Urinary bladder (tissue), 4 donors: ENCODE measurements at places on chromosomes 3 and 15. TPM values are rescaled to one million over a fixed set of nuclear protein-coding genes. Genes with fewer than 3 reads are reported as not detected.

DNA sequence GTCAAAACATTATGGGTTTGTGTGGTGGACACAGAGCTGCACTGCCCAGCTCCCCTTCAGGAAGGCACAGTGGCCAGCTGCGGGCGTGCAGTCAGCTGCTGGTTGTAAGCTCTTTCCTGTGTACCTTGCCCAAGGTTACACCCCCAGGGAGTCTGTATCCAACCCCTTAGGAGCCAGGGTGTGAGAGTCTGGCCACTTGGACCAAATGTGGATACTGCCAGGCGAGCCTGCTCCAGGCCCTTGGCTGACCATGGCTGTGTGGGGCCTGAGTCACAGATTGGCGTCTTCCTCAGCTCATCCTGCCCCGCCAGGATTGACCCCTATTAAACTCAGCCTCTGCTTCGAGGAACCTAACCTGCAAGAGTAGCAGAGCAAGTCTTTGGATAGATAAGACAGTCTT lies 56.9 kb downstream of the ABHD5 start:
- DNase-seq = no peak

DNA sequence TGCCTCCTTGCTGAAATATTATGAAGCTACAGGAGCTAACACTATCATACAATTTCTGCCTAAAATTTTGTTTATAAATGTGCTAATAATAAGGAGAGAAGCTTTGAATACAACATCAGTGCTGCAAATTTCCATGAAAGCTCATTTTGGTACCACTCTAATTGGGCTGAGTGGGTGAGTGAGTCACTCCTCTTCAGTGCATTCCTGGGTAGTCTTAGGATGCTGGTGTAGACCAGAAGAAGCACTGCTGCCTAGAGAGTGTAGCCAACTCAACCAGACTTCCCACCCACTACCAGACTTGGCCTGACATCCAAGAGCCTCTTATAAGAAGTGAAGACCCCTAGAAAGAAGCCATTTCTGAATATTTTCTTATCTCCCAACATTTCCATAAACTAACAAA lies 32.5 kb upstream of the CCDC54 start:
- DNase-seq = no peak

DNA sequence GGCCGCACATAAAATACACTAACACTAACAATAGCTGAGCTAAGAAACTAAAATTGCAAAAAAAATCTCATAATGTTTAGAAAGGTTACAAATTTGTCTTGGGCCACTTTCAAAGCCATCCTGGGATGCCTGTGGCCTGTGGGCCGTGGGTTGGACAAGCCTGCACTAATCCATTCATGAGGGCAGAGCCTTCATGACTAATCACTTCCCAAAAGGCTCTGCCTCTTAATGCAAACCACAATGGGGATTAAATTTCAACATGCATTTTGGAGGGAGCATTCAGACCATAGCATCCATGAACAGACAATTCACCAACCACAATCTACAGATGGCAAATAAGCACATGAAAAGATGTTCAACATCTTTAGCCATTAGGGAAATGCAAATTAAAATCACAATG lies 128.2 kb downstream of the SUCLG2 start:
- DNase-seq = no peak

DNA sequence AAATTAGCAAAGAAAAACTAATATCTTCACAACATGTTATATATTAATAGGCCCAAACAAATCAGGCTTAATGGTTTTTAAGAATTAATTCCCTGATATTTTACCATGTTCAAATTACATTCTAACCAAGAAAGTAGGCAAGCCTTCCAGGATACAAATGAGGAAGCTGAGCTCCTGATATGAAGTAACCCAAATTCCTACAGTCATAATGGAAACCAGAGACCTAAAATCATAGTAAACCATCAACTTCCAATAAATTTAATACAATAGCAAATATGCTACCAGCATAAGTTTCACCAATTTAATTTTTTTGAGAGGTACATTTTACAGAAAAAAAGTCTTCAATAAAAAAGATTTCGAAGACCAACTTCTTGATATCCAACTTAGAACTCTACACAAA lies 3.8 kb downstream of the DCBLD2 start:
- DNase-seq = no peak

DNA sequence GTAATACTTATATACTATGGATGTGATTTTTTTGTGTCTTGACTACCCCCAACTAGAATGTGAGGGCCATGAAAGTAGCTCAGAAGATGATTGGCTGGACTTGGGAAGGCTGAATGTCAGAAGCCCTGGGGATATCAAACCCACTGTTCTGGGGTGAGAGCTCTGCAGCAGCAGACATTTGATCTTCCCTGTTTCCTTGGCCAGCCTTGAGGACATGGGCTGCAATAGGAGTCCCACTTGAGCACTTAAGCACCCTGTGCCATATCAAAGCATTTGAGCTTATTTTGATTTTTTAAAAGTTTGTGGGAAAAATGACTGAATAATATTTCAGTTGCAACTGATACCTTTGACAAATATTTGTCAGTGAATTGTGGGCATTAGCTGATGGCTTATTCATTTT lies 21.7 kb downstream of the GTF2E1 start:
- DNase-seq = no peak

GRCh38 chr3:165195640-165196576 lies at the start of gene SLITRK3:
Gene SLITRK3, minus strand, starts transcription at chr3:165196384. Its CDS starts 5,554 bp downstream, at chr3:165190830.
- DNase-seq = peak; percentile 7

The GHRL gene
- not detected for total RNA-seq

The GOLGA8J gene
- total RNA-seq = not detected

The MORC1 gene
- total RNA-seq = 0.90 TPM
